Right renal cortex interstitium (tissue), 3 donors: ENCODE measurements at places on chromosomes 11 and 22. TPM values are rescaled to one million over a fixed set of nuclear protein-coding genes. Genes with fewer than 3 reads are reported as not detected.
A peak's percentile ranks its signal among the peaks of the same experiment; 100 is the strongest.

GRCh38 chr11:45603946-45604682 lies 61.3 kb downstream of the CHST1 start:
- DNase-seq = no peak

DNA sequence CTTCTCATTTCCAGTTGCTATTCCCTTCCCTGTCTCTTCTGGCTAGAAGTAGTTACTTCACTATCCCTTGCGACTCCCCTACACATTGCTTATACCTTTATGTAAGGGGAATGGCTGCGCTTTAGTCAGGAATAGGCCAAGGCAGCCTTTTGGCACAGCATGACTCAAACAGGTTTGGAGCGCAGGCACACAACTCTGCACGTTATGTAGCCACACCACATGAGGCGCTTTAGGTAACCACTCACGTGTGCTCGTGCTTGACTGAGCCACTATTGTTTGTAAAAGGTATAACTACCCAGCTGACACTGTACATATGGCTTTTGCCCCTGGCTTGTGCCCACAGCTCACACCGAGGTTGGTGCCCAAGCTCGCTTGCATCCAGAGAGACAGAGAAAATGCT lies 46.7 kb upstream of the LIPT2 start:
- no peak for DNase-seq

DNA sequence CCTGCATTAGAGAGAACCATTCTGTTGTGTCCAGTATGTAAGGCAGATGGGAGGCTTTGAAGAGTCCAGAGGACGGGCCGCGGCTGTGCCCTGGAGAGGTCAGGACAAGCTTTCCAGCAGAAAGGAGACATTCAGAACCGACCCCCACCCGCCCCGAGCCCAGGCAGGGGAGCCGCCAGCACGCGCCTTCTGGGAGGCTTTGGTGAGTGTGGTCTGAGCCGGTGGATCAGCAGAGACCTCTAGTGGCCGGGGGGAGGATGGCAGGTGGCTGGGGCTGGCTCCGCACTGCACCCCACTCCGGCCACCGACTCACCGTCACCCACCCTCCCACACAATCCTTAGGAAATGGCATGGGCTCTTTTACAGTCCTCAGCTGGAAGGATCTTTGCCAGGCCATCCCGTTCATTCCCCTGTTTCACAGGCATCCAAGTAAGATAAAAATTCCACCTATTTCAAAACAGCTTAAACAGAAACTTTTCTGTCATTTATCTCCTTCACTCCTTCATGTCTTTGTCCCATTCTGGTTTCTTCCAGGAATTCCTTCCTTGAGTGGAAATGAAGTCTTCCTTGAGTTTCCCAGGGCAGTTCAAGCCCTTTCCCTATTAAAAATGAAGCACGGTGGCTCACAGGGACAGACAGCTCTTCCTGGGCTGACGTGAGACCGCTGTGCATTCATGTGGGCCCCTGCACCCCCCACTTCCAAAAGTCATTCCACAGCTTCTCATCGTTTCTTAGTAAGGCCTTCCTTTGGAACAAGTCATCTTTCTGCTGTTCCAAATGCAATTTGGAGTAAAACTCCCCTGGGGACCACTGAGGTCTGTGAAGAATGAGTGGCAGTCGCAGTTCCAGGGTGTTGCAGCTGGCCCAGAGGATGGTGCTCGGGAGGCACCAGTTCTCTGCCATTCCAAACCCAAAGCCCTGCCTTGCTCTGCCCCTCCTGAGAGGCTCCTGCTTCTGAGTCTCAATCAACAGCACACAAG lies 91.0 kb downstream of the FEZ1 start:
- peak; percentile 27 for DNase-seq

- DNase-seq = no peak
Observed at GRCh38 chr11:83192606-83193245, 786 bp upstream of the ANKRD42 start.

- peak; percentile 56 for DNase-seq
Observed at GRCh38 chr22:35835998-35836691, 118.5 kb downstream of the APOL5 start.

The CD3E gene
- 0.57 TPM for polyA plus RNA-seq

The C11orf16 gene
- polyA plus RNA-seq = 0.53 TPM

The OR6A2 gene
- polyA plus RNA-seq = 0.04 TPM

The MMP7 gene
- 25.7 TPM for polyA plus RNA-seq

The ENTHD1 gene
- polyA plus RNA-seq = not detected

The OVOL1 gene
- polyA plus RNA-seq = 9.3 TPM

The OR8A1 gene
- 0.03 TPM for polyA plus RNA-seq
